ENCODE measurements at places on chromosomes 3 and 15.

- no peak for DNase-seq
Measured at GRCh38 chr3:52525680-52526561, 7.7 kb downstream of the NT5DC2 start.

GRCh38 chr15:87747087-87747486, 509.5 kb downstream of the NTRK3 start:
- DNase-seq, result no peak

- DNase-seq, result no peak
Measured at GRCh38 chr3:30233913-30234646, 372.3 kb upstream of the TGFBR2 start.

DNA sequence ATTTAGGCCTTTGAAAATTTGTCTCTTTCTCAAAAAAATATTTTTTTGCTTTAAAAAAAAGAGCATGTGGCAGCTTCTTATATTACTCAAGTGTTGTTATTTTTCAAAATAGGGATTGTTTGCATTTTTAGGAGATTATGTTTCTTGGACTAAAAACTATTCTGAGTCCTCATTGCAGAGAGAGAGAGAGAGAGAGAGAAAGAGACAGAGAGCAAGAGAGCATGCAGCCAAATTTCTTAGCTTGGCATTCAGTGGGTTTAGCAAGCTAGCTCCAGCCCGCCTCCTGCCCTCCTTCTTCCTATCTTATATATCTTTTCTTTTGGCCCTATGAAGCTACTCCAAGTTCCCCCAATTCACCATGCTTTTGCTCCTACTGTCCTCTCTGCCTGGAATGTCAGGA, 55.7 kb downstream of the CEMIP start:
- DNase-seq, result no peak

DNA sequence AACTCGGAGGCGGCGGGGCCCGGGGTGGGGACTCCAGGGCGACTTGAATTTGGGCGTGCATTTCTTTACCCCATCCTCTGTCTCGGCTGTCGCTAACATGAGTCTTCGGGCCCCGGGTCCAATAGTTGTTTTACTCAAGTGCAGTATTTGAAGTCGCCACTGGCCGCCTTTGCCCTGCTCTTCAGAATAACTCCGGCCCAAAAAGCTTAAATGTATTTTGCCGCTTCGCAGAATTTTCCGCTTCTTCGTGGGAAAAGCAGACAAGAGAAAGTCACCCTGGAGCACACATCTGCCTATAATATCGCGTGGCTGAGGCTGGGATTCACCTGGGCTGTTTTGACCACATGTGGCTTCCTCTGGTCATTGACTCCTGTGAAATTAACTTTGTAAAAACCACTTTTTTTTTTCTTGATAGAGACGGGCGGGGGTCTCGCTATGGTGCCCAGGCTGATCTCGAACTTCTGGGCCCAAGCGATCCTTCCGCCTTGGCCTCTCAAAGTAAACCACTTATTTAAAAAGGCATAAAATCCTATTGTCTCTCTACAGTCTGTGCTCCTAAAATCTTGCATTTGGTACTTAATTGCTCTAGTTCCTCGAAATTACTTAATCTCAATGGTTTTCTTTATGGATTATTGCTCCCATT, 676 bp downstream of the CNOT10 start:
- DNase-seq, result no peak

DNA sequence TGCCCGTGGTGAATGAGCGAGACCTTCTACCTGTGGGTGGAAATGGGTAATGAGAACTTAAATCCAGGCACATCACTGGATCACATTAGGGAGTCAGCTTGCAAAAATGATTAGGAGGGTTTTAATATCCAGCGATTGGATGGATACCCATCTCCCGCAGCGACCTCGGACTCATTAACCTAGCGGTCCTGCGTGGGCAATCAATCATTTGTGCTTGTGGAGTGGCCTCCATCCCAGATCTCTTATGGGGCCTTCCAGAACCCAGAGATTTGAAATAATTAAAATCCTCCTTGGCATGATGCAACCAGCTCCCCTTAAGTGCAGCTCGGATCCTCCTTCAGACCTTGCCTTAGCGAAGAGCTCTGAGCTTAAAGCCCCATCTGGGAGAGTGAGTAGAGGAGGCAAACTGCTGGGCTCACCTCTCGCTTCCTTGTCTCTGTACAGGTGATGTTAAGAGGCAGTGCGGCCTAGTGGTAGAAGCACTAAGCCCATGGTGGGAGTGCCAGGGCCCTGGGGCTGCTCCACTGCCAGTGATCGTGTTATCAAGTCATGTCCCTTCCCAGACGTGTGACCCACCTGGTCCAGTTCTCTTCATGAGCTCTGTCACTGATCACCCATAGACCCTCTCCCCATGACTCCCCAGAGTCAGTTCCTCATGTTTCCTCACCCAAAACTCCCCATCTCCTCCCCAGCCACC, 285.2 kb upstream of the TLE3 start:
- no peak for DNase-seq

GRCh38 chr15:36106640-36107335, 472.6 kb upstream of the CDIN1 start:
- DNase-seq, result no peak

- no peak for DNase-seq
Measured at GRCh38 chr3:67215690-67216089, 217.6 kb downstream of the KBTBD8 start.

- no peak for DNase-seq
Measured at GRCh38 chr15:67550522-67550921, 8.0 kb downstream of the MAP2K5 start.

GRCh38 chr3:107285197-107285596, 92.0 kb upstream of the CCDC54 start:
- no peak for DNase-seq

GRCh38 chr15:100772478-100772877, 107.2 kb upstream of the ALDH1A3 start:
- no peak for DNase-seq

DNA sequence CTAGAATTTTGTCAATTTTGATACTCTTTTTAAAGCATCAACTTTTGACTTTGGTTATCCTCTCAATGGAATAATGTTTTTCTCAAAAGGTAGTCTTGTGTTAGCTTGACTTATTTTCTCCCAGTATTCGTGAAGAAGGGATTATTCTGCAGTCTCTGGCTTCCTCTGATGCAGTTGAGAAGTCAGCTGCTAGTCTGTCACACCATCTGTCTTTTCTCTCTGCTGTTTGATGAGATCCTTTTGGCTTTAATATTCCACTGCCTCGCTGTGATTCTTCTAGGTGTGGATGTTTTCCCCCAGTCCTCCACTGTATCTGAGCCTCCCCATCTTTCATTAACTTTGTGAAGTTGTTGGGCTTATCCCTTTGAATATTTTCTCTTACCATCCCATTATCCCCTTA, 141.0 kb downstream of the WDR72 start:
- no peak for DNase-seq

DNA sequence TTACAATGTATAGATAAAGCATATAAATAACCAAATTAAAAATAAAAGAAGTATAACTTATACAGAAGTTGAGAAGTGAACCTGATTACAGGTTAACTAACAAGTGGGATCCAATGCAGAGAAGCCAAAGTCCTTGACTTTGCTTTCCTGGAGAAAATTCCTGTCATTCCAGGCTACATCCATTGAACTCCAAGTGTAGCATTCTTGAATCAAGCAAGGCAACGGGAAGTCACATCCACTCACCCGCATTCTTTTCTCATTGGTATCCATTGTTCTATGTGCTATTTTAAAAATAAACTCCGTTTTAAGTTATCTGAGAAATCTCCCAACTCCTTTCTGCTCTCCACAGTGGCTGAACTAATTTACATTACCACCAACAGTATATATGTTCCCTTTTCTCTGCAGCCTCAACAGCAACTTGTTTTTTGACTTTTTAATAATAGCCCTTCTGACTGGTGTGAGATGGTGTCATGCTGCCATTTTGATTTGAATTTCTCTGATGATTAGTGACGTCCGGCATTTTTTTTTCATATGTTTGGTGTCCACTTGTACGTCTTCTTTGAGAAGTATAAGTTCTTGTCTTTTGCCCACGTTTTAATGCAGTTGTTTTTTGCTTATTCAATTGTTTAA, 534.3 kb downstream of the ROBO1 start:
- DNase-seq, result no peak

DNA sequence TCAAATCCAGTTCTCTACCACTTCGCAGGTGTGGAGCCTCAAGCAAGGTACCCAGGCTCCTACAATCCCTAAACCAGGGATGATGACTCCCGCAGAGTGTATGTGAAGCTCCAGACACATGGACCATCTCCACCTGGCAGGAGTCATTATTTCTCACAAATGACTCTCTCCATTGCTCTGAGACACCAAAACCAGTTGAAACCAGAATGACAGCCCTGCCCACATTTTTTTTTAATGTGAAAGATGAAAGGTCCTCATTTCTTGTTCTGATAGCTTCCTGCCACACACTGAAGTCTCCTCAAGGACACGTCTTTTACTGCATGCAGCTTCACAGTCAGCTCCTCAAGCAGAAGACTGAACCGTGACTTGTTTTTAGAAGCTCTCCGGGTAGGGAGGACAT, 61.4 kb upstream of the ZBTB38 start:
- no peak for DNase-seq

- DNase-seq, result peak; percentile 65
Measured at GRCh38 chr3:187799942-187800641, 54.8 kb upstream of the BCL6 start.

DNA sequence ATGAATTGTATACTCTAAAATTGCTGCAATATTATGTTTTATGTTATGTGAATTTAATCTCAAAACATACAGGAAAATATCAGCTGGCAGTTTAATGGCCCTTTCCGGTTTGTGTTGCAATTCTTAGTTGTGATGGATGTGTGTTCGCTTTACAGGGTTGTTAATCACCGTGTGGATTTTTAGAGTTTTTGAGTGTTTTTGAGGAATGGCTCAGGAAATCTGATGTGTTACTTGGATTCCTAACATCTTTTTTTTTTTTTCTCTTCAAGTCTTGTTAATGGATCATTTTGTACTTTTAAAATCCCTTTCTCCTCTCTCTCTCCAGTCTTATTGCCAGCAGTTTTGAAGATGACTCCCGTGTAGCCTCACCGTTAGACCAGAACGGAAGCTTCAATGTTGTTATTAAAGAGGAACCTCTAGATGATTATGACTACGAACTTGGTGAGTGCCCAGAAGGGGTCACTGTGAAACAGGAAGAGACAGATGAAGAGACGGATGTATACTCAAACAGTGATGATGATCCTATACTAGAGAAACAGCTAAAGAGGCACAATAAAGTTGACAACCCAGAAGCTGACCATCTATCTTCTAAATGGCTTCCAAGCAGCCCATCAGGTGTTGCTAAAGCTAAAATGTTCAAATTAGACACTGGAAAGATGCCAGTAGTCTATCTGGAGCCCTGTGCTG, 35.7 kb downstream of the MGA start:
- DNase-seq, result no peak

DNA sequence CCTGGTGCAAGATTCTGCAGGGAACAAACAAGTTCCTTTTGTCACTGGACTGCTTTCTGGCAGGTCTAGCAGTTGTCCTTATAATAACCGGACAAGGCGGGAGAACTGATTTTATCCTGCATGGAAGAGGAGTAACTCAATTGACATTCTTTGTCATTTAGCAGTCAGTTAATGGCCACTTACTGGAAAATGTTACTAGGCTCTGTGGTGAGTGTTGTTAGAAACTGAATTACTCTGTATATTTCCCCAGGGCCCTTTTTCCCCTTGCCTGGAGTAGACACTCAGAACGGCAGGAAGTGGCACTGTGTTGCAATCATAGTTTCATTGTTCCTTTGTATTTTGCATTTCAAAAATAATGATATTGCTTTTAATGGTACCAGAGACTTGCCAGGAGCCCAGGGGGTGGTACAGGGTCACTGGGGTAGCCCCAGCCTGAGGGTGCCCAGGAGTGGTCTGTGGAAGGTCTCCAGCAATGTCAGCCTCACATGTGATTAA, 318.6 kb upstream of the LRRFIP2 start:
- DNase-seq, result no peak

- DNase-seq, result no peak
Measured at GRCh38 chr3:113496924-113497323, 18.0 kb downstream of the SPICE1 start.

- DNase-seq, result no peak
Measured at GRCh38 chr3:152650177-152650576, 184.8 kb upstream of the P2RY1 start.

DNA sequence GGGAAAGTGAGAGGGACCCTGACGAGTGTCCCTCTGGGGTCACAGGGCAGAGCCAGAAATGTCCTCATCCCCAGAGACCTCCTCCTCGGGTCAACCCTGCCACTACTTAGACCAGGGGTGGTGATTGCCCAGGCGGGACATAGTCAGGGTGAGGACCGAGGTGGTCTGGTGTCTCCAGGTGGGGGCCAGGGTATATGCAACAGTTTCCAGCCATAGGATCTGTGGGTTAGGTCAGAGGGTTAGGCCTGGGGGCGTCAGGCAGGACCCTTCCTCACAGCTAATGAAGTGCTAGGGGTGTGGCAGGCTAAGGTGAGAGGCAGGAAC, 22.3 kb upstream of the FBLN2 start:
- no peak for DNase-seq

- no peak for DNase-seq
Measured at GRCh38 chr15:59354417-59355031, 18.1 kb downstream of the MYO1E start.

- no peak for DNase-seq
Measured at GRCh38 chr15:79960502-79961212, 10.3 kb downstream of the BCL2A1 start.

GRCh38 chr3:119403201-119403600, 60.2 kb downstream of the TMEM39A start:
- no peak for DNase-seq

DNA sequence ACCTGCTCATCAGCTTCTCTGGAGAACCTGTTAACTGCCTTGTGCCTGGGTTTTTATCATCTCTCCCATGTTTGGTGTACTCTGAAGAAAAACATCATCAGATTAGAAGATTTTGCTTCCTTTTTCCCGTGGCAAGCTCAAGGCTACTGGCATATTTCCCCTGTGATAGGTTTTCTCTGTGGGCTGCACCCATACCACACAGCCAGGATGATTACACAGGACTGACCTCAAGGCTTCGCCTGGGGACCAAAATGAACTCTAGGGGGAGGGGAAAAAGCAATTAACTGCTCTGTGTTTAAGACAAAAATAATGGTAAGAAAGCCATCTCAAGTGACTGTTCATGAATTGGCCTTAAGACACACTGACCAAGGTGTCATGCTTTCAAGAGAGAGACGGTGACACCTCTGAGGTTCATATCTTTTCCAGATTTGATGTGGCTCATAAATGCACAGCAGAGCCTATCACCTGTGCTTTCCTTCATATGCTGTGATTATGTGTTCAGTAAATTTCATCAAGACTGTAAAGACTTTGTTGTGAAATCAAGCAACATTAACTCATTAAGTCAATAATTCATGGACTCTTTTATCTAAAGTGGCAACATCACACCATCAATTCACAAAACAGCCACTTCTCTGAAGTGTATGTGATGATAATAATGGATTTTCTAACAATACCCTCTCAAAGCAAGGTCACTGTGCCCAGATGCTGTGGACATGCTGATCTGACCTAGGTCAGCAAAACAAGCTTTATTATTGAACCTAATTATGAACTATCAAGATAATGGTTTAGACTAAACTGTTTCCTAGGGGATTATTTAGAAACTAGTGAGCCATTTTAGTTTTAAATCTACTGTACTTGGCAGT, 427.9 kb downstream of the WDR72 start:
- DNase-seq, result no peak
